Fibroblast of villous mesenchyme (primary cell): ENCODE measurements at places on chromosomes 7 and 10.

DNA sequence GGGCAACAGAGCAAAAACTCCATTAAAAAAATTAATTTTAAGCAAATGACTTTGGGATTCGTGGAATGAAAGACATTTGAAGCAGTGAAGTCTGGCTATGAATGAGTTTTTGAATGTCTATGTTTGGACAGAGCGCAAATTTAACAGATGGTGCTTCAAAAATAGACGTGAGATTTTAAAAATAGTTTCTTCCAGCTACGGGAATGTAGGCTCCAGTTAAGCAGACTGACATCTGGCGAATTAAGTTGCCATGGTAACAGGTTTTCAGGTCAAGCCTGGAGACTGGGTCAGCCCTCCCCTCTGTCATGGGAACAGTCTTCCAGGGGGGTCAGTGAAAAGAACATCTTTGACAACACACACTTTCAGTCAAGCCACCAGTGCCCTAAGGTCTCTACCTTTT is 62.0 kb downstream of the MYOF start:
- peak; percentile 52 for DNase-seq

- no peak for DNase-seq
Observed at GRCh38 chr7:121739465-121739864, 133.5 kb upstream of the PTPRZ1 start.

DNA sequence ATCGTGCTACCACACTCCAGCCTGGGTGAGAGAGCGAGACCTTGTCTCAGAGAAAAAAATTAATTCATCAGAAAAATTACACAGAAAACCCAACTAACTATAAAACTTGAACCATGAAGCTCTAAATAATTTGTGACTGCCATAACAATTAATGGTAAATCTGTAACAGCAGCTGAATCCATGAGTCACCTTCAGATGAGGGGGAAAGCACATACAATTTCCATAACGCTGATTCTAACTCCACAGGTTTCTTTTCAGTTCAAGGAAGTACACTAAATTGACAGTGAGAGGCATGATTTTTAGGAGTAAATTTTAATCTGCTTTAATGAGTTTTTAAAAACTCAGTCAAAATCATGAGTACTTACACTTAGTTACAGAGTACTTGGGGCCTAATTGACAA is 120.1 kb upstream of the NOBOX start:
- DNase-seq: no peak

- DNase-seq: no peak
Observed at GRCh38 chr10:23186697-23187096, 5.4 kb upstream of the PTF1A start.

- peak; percentile 90 for DNase-seq
Observed at GRCh38 chr10:119348516-119349240, 141.3 kb downstream of the GRK5 start.

GRCh38 chr7:10708447-10708846 is 265.2 kb upstream of the PHF14 start:
- no peak for DNase-seq

DNA sequence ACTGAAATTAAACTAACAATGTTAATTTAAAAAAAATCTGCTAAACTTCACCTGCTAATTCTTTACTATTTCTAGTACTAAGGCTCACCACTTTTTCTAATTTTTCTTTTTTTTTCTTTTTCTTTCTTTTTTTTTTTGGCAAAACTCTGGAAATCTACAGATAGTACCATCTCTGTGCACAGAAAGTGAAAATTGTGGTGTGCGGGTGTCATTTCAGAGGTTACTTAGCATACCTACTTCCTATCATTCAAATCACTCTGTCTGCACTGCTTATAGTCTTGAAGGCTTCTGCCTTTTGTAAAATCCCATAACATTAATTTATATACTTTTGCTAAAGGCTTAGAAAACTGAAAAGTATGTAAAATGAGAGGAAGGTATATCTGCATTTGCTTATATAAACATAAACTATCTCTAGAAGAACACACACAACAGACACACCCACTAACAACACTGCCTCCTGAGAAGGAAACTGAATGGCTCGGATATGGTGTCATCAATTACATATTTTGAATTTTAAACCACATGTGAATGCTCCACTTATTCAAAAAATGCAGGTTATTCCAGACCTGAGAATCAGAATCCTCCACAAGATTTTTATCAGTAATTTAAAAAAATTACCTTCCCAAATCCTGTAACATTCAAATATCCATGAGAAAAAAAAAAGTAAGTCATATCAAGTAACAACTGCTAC is 229.5 kb downstream of the PARD3 start:
- no peak for DNase-seq

DNA sequence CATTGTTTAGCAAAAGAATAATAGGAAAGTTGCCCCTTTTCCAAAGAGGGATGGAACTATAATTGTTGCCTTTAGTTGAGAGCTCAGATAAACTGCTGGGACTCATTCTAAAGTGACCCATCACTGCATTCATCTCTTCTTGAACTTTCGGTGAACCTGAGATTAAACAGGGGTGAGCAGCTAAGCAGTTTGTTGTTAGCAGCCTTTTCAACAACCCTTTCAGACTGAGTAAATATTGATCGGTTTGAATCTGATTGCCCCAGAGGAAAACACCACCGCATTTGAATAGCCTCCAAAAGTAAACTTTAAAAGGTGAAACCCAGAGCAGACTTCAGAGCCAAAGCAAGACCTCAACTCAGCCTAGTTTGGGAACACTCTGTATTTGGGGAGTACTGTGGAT is 4.7 kb downstream of the HOXA1 start:
- no peak for DNase-seq

DNA sequence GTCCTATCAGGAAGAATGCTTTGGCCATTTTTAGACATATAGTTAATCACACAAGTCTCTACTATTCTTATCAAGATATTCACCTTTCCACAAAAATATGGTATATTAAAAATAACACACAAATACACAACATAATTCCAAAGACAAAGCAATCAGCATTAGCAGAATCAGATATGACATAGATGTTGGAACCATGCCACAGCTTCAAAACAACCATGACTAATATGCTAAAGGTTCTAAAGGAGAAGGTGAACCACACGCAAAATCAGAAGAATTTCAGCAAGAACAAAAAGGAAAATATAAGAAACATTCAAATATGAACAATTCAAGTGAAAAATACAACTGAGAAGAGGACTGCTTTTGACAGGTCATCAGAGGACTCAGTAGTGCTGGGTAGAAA is 670.2 kb upstream of the SORCS1 start:
- no peak for DNase-seq

DNA sequence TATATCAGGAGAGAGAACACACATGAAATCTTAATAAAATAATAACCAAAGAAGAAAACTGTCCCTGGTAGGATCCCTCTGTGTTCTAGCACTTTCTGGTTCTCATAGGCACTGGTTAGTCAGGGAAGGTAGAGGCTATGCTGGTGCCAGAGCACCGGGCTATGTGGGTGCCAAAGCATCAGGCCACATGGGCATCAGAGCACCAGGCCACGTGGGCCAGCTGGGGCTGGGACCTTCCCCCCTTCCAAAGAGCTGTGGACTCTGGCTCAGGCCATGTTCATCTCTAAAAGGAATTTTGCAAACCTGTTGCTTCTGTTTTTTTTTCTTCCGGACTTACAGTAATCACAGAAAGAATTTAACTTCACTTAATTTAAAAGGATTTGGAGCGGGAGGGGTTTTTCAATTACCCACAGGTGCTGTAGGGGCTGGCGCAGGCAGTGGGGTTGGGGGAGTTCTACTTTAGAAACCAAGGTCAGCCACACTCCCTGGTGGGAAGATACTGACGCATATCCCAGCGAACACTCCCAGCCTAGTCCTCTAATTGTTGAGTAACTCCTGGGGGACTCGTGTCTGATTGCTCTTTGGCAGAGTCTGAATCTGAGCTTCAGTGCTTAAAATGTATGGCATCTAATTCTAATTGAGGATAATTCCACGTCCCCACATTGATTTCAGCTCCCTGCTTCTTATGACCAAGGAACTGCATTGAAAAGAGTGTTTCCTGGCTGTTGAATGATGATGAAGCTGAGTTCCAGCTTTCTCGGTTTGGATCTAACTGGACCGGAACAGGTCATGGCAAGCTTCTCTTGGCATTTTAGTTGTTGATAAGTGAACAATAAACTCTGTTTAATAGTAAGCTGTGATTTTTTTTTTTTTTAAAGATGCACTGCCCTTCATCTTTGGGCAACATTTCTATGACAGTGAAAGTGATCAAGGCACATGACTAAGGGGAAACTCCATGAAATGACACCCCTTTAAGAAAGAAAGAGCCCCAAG is 110.7 kb upstream of the FZD8 start:
- peak; percentile 19 for DNase-seq

- DNase-seq: no peak
Observed at GRCh38 chr10:77554996-77555397, 82.6 kb downstream of the KCNMA1 start.

DNA sequence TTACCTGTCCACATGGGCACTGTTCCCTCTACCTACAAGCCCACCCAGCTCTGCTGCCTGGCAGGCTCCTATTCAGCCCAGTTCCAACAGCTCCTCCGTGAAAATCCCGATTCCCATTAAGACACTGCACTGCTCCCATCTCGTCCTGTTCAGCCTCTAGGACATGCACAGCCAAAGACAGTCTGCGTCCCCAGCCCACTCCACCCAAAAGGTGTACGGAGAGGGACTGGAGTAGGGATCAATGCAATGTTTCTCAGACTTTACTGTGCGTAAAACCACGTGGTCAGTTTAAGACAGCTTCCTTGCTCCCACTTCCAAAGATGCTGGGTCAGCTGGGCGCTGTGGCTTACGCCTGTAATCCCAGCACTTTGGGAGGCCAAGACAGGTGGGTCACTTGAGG is 19.9 kb downstream of the FGFR2 start:
- no peak for DNase-seq

- no peak for DNase-seq
Observed at GRCh38 chr10:50216894-50217293, 34.4 kb downstream of the ASAH2 start.

DNA sequence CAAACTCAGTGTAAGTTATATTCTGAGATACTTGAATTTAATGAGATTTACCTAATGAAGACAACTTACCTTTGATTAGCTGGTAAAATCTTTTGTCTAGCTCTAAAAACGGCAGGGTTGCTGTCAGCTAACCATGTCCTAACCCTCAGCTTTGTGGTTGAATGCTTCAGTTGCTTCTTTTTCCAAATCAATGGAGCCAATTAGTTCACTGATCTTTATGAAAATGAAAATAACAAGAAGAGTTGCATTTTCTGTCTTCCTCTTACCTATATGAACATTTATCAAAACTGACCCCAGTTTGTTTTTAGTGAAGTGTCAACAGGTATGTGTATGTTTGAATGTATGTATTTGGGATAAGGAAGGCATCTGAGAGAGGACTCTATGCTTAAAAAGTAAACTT is 253.1 kb upstream of the MTPN start:
- no peak for DNase-seq

- peak; percentile 69 for DNase-seq
Observed at GRCh38 chr7:35605760-35606159, 89.2 kb downstream of the HERPUD2 start.

DNA sequence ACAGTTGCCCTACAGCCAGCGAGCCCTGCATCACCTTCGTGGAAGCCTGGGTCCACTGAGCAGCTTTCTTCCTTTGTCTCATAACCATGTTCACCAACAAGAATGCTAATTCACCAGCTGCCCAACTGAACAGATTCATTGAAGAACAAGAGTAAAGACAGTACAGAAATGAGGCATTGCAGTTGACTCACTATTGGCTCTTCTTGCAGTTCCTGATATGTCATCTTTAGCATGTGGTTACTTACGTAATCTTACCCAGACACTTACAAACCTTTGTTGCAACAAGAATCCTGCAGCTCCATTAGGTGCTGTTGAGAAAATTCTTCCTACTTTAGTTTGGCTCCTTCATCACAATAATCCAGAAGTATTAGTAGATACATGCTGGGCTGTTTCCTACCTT is 174.0 kb upstream of the TPK1 start:
- no peak for DNase-seq

DNA sequence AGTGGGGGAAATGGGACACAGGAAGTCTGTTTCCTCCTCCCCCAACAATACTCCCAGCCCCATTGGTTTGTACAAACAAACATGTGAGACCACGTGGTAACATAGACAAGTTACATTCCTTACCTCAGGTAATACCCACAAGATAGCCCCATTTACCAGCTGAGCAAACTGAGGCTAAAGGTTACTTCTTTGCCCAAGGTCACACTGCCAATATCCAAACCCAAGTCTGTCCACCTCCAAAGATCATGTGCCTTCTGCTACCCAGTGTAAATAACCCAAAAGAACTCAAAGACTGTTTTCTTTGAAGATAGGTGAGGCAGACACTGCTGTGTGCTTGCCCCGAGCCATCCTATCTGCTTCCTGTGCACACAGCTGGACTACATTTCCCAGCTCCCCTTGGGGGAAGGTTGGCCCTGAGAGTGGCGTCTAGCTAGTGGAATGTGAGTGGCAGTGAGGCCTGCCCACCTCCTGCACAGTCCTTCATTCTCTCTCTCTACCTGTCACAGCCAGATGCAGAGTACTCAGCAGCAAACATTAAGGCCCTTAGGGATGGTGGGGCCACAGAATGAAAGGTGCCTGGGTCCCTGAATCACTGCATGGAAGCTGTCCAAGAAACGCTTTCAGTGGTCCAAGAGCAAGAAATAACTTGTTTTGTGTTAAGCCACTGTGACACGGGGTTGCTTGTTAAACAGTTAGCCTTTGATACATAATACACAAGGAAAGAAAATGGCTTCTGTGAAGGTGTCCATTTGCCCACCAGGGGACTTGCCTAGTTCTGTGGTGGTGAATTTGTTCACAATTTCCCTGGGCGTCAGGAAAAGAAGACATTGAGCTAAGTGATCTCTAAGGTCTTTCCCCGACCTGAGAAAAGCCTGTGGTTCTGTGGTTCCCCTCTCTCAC is 257.7 kb upstream of the NFE2L3 start:
- DNase-seq: no peak

DNA sequence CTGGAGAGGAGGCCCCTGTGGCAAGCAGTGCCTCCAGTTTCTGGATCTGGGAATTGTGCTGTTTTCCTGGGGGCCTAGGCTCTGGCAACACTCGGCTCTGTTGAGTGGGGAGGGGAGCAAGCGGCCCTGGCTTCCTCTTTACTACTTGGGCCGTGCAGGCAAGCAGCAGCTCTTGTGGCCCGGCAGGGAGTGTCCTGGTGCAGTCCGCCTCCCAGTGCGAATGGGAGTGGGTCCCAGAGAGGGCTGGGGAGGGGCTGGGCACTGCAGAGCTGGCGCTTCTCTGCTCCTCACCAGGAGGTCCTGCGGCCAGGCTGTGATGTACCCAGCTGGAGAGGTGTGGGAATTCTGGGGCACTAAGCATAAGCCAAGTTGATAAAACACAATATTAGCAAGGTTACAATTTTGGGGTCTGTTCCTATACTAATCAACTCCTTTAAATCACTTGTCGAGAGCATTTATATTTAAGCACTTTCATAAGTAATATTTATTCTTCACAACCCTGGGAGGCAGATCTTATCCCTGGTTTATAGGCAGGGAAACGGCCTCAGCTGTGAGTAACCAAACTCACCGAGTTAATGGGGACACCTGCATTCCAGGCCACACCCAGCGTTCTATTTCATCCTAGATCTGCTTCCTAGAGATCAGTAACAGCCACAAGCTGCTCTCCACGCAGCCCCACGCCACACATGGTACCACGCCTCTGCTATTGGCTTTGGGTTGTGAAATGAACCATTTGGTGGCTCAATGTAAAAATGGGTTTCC is 183.4 kb upstream of the PLXNA4 start:
- no peak for DNase-seq

GRCh38 chr7:34083440-34083839 is 178.1 kb downstream of the BMPER start:
- no peak for DNase-seq

GRCh38 chr7:29471444-29472138 is 92.0 kb upstream of the PRR15 start:
- no peak for DNase-seq

- no peak for DNase-seq
Observed at GRCh38 chr7:44224080-44224973, 23.5 kb downstream of the YKT6 start.
